ENCODE measurements at places on chromosomes 12 and 14. TPM values are rescaled to one million over a fixed set of nuclear protein-coding genes. Genes with fewer than 3 reads are reported as not detected.

TRIM9 gene
- 0.93 TPM for total RNA-seq

APOLD1 gene
- 4.7 TPM for total RNA-seq

FAM222A gene
- 4.2 TPM for total RNA-seq

STYK1 gene
- 0.39 TPM for total RNA-seq

C12orf60 gene
- 0.50 TPM for total RNA-seq

TCL1B gene
- 0.53 TPM for total RNA-seq

ANO2 gene
- not detected for total RNA-seq

KRT79 gene
- not detected for total RNA-seq

KRT77 gene
- not detected for total RNA-seq

SLC5A8 gene
- not detected for total RNA-seq

ZFHX2 gene
- 0.44 TPM for total RNA-seq

CCDC175 gene
- not detected for total RNA-seq

DEGS2 gene
- 0.19 TPM for total RNA-seq

ANKRD9 gene
- 3.1 TPM for total RNA-seq

SIX6 gene
- total RNA-seq = not detected

DMAC2L gene
- total RNA-seq = 19.3 TPM

LMNTD1 gene
- not detected for total RNA-seq
